Activated CD4-positive, alpha-beta T cell treated with anti-CD3 and anti-CD28 coated beads for 36 hours (primary cell): ENCODE measurements at places on chromosomes 7 and 10. TPM values are rescaled to one million over a fixed set of nuclear protein-coding genes. Genes with fewer than 3 reads are reported as not detected.

MSS51 gene
- total RNA-seq = 2.4 TPM

PHKG1 gene
- 1.2 TPM for total RNA-seq

ACTR3C gene
- total RNA-seq = 3.2 TPM

CRTAC1 gene
- not detected for total RNA-seq

ZNF37A gene
- total RNA-seq = 25.5 TPM

PRTFDC1 gene
- 0.71 TPM for total RNA-seq

NT5C3A gene
- total RNA-seq = 40.9 TPM

MINDY4 gene
- total RNA-seq = 1.7 TPM
